ENCODE measurements at places on chromosomes 7 and 10. TPM values are rescaled to one million over a fixed set of nuclear protein-coding genes. Genes with fewer than 3 reads are reported as not detected.

GRCh38 chr10:36211856-36212255, 569.8 kb upstream of the FZD8 start:
- DNase-seq, result no peak

- DNase-seq, result peak; percentile 41
Observed at GRCh38 chr10:129756912-129757901, 206.9 kb downstream of the EBF3 start.

HTRA1 gene
- total RNA-seq, result 40.9 TPM

HUS1 gene
- 23.8 TPM for total RNA-seq

POLR2J2 gene
- 1.7 TPM for total RNA-seq

Data from Right ventricle myocardium superior (tissue), 1 donor.